ENCODE measurements at places on chromosomes 16 and 17. TPM values are rescaled to one million over a fixed set of nuclear protein-coding genes. Genes with fewer than 3 reads are reported as not detected.

TMEM132E gene
- polyA plus RNA-seq, result not detected

PDPR gene
- polyA plus RNA-seq, result 32.4 TPM

- peak within 1 kb of the TSS; percentile 80 for H3K27ac ChIP-seq
- no peak for DNase-seq
- no peaks in the 10 kb centered on the region for H3K36me3 ChIP-seq
- H3K4me1 ChIP-seq, result peaks cover 21% of the 10 kb centered on the region
- peak within 1 kb of the TSS; percentile 64 for H3K4me3 ChIP-seq
- H3K27me3 ChIP-seq, result no peaks in the 10 kb centered on the region
These were observed at the start of gene BCL6B for GRCh38 chr17:7022781-7023571. BCL6B (plus strand) TSS chr17:7023050; CDS start chr17:7023672, 622 bp downstream.

EXOC3L1 gene
- not detected for polyA plus RNA-seq

TMC8 gene
- polyA plus RNA-seq, result 445 TPM

DNA sequence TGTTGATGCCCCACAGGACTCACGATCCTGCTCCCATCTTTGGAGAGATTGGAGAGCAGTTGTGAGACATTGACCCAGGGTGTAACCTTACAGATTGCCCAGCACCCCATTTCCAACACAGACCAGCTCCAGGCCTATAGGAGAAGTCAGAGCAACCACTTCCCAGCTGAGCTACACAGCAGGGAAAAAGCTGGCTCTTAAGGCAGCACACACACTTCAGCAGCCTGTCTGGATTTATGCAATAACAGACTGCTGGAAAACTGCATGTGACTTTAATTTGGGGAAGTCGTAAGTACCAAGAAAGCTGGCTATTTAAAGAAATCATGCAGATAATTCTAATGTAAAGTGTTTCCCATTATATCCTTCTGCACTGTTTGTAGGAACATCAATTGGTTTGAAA is 30.8 kb downstream of the NOG start:
- H3K36me3 ChIP-seq, result no peaks in the 10 kb centered on the region
- no peak for DNase-seq
- no peak overlapping the region for H3K4me3 ChIP-seq

- no peaks in the 10 kb centered on the region for H3K4me1 ChIP-seq
- H3K36me3 ChIP-seq, result peaks cover 3% of the 10 kb centered on the region
- DNase-seq, result no peak
- no peak overlapping the region for H3K27ac ChIP-seq
- no peaks in the 10 kb centered on the region for H3K27me3 ChIP-seq
These were observed 26.4 kb downstream of the PIGL start for GRCh38 chr17:16243385-16243784.

DNA sequence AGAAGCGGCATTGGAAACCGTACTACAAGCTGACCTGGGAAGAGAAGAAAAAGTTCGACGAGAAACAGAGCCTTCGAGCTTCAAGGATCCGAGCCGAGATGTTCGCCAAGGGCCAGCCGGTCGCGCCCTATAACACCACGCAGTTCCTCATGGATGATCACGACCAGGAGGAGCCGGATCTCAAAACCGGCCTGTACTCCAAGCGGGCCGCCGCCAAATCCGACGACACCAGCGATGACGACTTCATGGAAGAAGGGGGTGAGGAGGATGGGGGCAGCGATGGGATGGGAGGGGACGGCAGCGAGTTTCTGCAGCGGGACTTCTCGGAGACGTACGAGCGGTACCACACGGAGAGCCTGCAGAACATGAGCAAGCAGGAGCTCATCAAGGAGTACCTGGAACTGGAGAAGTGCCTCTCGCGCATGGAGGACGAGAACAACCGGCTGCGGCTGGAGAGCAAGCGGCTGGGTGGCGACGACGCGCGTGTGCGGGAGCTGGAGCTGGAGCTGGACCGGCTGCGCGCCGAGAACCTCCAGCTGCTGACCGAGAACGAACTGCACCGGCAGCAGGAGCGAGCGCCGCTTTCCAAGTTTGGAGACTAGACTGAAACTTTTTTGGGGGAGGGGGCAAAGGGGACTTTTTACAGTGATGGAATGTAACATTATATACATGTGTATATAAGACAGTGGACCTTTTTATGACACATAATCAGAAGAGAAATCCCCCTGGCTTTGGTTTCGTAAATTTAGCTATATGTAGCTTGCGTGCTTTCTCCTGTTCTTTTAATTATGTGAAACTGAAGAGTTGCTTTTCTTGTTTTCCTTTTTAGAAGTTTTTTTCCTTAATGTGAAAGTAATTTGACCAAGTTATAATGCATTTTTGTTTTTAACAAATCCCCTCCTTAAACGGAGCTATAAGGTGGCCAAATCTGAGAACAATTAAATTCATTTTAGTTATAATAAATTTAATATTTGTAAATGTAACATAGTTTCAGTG is 1.7 kb downstream of the HEXIM1 start:
- H3K36me3 ChIP-seq, result no peaks in the 10 kb centered on the region
- peak overlapping the region; percentile 69 for H3K4me3 ChIP-seq
- peaks cover 29% of the 10 kb centered on the region for H3K4me1 ChIP-seq
- no peak for DNase-seq
- H3K27me3 ChIP-seq, result no peaks in the 10 kb centered on the region
- peak overlapping the region; percentile 52 for H3K27ac ChIP-seq

DNA sequence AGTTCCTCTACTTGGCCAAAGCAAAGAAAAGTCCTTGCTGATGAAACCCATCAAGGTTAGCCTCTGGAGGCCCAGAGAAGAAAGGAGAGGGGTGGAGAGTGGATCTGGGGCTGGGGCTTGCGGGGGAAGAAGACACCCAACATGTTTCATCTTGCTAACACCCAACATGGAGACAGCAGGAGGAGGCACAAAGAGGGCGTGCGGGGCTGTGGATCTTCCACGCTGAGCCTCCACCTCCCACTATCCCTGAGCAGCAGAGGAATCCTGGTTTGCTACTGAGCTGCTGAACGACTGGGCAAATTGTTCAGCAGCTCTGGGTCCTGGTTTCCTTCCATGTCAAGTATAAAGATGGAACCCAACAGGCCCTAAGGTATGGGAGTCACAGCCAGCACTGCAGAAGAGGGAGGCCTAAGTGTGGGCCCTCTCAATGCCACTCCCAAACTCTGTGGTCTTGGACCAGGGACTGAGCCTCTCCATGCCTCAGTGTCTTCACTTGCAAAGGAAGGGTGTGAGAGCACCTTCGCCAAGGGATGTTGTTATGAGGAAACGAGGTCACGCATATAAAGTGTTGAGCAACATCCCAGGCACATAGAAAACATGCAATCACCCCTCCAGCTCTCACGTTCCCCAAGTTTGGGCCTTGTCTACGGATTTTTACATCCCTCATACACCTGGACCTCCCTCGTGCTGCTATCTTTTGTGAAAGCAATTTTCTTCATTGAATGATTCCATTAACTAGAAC is 122.5 kb downstream of the XYLT1 start:
- no peak for DNase-seq
- peaks cover 58% of the 10 kb centered on the region for H3K4me1 ChIP-seq
- H3K36me3 ChIP-seq, result no peaks in the 10 kb centered on the region

DNA sequence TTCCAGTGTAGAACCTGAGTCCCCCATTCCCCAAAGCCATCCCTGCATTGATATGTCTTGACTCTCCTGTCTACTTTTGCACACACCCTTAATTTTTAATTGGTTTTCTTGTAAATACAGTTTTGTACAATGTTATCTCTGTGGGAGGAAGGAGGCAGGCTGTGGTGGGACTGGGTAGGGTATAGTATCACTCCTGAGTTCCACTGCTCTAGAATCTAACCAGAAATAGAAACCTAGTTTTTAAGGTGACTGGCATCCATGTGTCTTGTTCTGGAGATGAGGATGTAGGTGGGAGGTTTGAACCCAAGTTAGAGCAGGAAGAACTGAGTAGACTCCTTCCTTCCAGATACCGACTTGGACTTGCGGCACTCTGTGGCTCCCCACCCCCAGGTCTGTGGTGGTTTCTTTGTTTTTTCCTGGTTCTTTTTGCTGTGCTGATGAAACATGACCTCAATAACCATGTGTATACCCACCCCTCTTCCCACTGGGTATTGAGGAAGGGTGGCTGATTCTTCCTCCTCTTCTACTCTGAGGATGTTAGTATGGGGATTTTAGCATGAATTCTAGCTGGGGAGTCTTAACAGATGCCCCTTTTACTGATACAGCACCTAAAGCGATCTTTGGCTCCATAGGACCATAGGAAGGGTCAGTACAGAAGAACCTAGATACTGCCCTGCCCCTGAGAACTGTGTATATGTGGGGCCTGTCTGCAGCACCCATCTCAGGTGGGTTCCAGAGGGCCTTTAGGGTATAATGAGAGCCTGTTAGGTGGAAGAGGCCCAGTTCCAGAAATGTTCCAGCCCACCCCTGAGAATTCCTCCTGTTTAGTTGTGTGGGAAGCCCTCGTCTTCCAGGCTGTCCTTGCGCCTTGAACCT is 48.7 kb downstream of the SF3B3 start:
- no peak for DNase-seq
- H3K27ac ChIP-seq, result no peak overlapping the region
- H3K4me3 ChIP-seq, result no peak overlapping the region
- H3K27me3 ChIP-seq, result no peaks in the 10 kb centered on the region
- peaks cover 10% of the 10 kb centered on the region for H3K36me3 ChIP-seq
- H3K4me1 ChIP-seq, result no peaks in the 10 kb centered on the region

FZD2 gene
- polyA plus RNA-seq, result 1.1 TPM

DNA sequence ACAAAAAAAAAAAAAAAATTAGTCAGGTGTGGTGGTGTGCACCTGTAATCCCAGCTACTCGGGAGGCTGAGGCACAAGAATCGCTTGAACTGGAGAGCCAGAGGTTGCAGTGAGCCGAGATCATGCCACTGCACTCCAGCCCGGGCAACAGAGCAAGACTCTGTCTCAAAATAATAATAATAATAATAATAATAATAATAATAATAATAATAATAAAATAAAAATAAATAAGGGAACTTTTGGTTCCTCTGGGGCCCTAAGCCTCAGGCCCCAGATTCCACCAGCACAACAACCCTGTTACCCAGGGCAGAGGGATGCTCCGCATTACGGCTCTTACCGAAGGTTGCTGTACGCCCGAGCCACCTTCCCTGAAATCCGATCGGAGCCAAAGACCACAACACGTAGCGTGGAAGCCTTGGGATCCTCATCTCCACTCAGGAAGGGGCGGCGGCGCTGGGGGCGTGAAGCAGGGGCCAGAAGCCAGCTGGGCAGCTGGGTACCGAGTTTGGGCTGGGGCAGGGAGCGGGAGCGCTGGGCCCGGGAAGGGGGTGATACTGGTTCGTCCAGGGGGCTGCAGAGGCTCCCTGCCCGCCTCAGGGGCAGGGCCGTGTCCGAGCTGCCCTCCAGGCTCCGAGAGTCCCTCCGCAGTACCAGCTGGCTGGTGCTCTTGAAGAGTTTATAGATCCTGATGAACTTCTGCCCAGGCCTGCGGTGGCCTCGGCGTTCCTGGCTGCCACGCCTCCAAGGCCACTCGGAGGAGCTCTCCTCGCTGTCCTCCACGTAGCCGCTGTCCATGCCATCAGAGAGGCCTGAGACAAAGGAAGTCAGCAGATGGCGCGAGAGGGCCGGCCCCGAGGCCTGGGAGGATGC is 20.6 kb upstream of the PIK3R6 start:
- no peak overlapping the region for H3K27ac ChIP-seq
- DNase-seq, result no peak
- no peaks in the 10 kb centered on the region for H3K4me1 ChIP-seq
- H3K4me3 ChIP-seq, result no peak overlapping the region
- H3K36me3 ChIP-seq, result no peaks in the 10 kb centered on the region

HS3ST4 gene
- not detected for polyA plus RNA-seq

MPP3 gene
- polyA plus RNA-seq, result not detected

TBC1D3E gene
- polyA plus RNA-seq, result 0.13 TPM

- H3K4me3 ChIP-seq, result no peak overlapping the region
- peaks cover 5% of the 10 kb centered on the region for H3K27me3 ChIP-seq
- DNase-seq, result no peak
- H3K27ac ChIP-seq, result no peak overlapping the region
- H3K36me3 ChIP-seq, result no peaks in the 10 kb centered on the region
- H3K4me1 ChIP-seq, result peaks cover 7% of the 10 kb centered on the region
These were observed 1.8 kb downstream of the ODF4 start for GRCh38 chr17:8341456-8341855.

- peak overlapping the region; percentile 97 for H3K27ac ChIP-seq
- H3K36me3 ChIP-seq, result peaks cover 30% of the 10 kb centered on the region
- no peaks in the 10 kb centered on the region for H3K27me3 ChIP-seq
- DNase-seq, result no peak
- peak overlapping the region; percentile 77 for H3K4me3 ChIP-seq
These were observed 697 bp downstream of the NOL11 start for GRCh38 chr17:67718325-67718941.

TNP2 gene
- polyA plus RNA-seq, result not detected

DNA sequence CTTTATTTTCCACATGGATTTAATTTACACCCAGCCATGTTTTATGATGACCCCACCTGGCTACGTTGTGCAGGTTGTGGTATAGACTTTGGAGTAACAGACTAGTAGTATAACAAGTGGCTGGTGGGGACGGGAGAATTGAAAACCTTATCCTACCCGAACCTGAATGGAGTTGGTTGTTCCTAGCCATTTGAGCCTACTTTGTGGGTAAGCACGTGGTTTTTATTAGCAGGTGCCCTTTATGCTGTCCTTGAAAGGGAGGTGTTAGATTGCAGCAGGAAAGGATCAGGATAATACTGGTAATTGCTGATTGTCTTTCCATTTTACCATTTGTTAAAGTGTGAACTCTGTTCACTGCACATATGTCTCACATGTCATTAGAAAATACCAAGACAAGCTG is 31.9 kb upstream of the PHAF1 start:
- no peak overlapping the region for H3K4me3 ChIP-seq
- H3K4me1 ChIP-seq, result no peaks in the 10 kb centered on the region
- no peak for DNase-seq
- no peaks in the 10 kb centered on the region for H3K27me3 ChIP-seq
- H3K36me3 ChIP-seq, result peaks cover 17% of the 10 kb centered on the region
- no peak overlapping the region for H3K27ac ChIP-seq

- peak overlapping the region; percentile 80 for H3K27ac ChIP-seq
- peak; percentile 88 for DNase-seq
- peaks cover 58% of the 10 kb centered on the region for H3K36me3 ChIP-seq
- H3K27me3 ChIP-seq, result no peaks in the 10 kb centered on the region
These were observed 2.4 kb downstream of the FBRS start for GRCh38 chr16:30660424-30661261.

- DNase-seq, result no peak
- no peaks in the 10 kb centered on the region for H3K4me1 ChIP-seq
- no peak overlapping the region for H3K27ac ChIP-seq
- H3K4me3 ChIP-seq, result no peak overlapping the region
- no peaks in the 10 kb centered on the region for H3K36me3 ChIP-seq
These were observed 500.3 kb upstream of the CDH11 start for GRCh38 chr16:65622151-65622550.

CORO6 gene
- polyA plus RNA-seq, result 1.1 TPM

DNA sequence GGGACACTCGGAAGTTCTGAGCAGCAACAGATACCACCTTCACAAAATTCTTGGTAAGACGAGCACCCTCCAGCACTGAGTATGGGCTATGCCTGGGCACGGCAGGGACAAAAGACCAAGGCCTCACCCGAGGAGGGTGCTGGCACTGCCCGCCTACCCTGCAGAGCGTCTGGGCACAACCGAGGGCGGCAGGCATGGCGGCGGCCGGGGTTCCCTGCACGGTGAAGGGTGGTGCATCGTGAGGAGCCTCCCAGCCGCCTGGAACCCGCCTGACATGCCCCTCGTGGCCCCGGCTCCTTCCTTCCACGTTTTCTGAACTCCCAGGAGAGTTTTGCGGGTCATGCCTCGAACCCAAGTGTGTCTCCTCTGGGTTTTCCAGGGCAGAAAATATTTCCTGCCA is 18.9 kb downstream of the GALNS start:
- no peak overlapping the region for H3K4me3 ChIP-seq
- H3K27me3 ChIP-seq, result no peaks in the 10 kb centered on the region
